Activated T-helper 17 cell treated with anti-CD3 and anti-CD28 coated beads, Interleukin-2, amount 50 U/mL, for 72 hours (primary cell): ENCODE measurements at places on chromosomes 7 and 10.

- no peak for ATAC-seq
Observed at GRCh38 chr10:48493083-48493871, 111.6 kb downstream of the ARHGAP22 start.

DNA sequence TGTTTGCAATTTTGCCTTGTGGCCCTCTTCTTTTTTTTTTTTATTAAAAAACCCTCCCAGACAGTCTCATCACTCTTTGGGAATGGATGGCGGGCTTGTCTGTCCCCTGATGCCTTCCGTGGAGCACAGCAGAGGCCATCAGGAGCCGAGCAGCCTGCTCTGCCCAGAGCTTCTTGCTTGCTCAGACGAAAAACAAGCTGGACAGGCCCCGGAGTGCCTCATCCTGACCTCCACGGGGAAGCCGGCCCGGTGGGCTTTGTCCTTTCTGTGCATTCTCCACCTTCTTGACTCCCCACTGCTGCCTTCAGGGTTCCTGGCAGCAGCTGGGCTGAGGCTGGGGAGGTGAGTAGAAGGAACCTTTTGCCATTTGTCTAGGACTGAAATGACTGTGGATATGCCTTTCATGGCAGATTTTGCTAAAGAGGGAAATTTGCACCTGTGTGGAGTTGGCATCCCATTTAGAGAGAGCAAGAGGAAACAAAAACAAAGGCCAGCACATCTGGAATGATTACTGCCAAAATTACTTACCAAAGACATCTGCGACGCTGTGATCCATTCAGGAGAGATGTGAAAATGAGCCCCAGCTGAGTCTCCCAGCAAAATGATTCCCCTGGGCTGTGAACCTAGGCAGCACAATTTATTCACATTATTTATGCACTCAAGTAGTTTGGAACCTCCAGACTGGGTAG lies 108.3 kb downstream of the AOAH start:
- no peak for ATAC-seq

GRCh38 chr7:121561717-121562116 lies 165.6 kb upstream of the FAM3C start:
- ATAC-seq, result no peak

GRCh38 chr10:106571192-106571946 lies 593.1 kb downstream of the SORCS1 start:
- no peak for ATAC-seq

GRCh38 chr10:80661526-80661925 lies 123.8 kb downstream of the SH2D4B start:
- no peak for ATAC-seq

DNA sequence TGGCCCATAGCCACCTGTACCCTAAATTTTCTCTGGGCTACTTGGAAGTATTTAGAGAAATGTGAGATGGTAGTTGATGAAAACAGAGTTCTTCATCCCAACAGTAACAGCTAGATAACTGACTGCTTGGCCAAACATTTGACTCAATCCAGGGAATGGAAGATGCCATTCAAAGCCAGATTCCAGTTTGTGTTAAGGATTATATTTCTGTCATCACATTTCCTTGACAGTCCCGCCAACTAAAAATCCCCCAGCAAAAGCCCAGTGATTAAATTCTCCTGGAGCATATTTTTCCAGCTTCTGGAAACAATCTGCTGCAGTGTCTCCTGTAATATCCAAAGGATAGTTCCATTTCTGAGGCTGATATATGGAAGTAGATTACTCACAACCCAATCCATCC lies 45.4 kb upstream of the PTN start:
- ATAC-seq, result no peak

DNA sequence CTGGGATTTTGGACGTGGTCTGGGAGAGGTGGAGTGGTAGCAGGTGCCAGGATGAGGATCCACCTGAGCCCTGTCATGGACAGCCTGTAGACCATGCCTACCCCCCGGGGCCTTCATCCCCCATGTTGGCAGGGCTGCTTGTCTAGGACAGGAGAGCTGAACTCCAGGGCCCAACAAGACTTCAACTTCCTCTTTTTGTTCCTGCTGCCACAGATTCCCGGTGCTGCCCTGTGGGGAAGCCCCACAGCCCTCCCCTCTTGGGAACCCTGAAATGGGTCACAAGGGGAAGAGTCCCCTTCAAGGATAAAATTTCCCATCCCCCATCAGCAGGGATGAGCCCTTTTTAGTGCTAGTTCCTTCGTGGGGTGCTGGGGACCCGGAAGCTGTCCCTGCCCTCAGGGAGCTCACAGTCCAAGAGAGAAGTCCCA lies 1.3 kb upstream of the CUEDC2 start:
- ATAC-seq, result no peak
